ENCODE measurements at places on chromosomes 3 and 15.

GRCh38 chr15:45138814-45139765, 9.3 kb downstream of the DUOX1 start:
- no peak for DNase-seq

DNA sequence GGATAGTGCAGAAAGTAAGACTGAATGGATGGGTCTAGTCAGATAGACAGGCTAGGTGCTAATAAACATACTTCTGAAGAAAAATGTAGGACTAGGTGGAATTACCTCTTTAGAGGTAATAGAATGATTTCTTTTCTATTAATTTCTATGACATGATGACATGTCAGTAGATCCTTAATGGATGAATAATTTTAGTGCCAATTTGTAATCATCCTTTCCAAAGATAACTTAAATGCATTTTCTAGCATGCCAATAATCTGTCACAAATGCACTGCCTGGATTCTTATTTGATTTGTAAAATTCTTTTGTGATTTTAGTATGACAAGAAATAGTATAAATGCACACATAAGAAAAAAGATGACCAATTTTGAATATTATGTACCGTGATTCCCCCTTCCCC, 356.7 kb downstream of the NAALADL2 start:
- DNase-seq: no peak

DNA sequence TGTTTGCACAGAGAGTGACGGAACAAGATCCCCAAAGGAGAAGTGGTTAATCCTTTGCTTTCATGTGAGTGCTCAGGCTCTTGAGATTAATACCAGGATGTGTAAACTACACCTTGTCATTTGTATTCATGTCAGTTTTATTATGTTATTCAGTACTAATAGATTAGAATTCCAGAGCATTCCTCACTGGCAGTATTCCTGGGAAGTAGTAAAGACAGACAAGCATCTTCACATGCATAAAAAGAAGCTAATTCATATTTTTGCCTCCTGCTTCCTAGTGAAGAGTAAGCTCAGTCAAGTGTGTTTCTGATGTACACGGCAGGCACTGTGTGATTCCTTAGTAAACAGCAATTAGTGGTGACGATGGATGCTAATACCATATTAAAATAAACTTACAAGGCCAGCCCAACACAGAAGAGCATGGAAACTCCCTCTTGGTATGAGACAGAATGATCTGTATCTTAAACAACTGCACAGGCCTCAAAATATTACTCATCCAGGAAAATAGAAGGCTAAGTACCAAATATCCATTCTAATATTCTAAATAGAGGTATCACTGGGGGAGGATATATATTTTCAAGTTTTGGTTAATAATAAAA, 336.8 kb upstream of the MCTP2 start:
- DNase-seq: no peak

DNA sequence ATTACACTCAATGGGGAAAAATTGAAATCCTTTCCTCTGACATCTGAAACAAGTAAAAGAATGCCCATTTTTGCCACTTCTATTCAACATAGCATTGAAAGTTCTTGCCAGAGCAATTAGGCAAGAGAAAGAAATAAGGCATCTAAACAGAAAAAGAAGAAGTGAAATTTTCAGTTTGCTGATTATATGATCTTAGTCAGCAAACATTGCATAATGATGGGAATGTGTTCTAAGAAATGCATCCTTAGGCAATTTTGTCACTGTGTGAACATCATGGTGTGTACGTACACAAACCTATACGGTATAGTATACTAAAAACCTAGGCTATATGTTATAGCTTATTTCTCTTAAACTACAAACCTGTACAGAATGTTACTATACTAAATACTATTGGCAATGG, 278.0 kb downstream of the CGGBP1 start:
- DNase-seq: no peak

- DNase-seq: peak; percentile 44
These were observed 36.8 kb downstream of the RBMS3 start for GRCh38 chr3:29317659-29318173.
